GF-D8 (cell line): ENCODE measurements at places on chromosomes 5 and 9.
A peak's percentile ranks its signal among the peaks of the same experiment; 100 is the strongest.

DNA sequence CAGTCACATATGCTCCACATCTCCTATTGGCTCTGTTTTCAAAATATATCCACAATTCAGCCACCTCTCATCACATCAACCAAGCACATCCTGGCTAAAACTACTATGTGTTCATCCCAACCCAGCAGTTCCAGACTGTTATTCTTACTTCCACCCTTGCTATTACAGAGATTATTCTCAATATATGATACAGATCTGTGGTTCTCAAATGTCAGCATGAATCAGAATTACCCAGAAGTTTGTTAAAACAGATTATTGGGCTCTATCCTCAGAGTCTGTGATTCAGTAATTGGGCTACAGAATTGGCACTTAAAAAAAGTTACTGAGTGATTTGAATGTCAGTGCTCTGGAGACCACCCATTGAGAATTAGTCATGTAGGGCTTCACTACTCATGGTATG is 78.8 kb upstream of the IZUMO3 start:
- DNase-seq, result no peak

DNA sequence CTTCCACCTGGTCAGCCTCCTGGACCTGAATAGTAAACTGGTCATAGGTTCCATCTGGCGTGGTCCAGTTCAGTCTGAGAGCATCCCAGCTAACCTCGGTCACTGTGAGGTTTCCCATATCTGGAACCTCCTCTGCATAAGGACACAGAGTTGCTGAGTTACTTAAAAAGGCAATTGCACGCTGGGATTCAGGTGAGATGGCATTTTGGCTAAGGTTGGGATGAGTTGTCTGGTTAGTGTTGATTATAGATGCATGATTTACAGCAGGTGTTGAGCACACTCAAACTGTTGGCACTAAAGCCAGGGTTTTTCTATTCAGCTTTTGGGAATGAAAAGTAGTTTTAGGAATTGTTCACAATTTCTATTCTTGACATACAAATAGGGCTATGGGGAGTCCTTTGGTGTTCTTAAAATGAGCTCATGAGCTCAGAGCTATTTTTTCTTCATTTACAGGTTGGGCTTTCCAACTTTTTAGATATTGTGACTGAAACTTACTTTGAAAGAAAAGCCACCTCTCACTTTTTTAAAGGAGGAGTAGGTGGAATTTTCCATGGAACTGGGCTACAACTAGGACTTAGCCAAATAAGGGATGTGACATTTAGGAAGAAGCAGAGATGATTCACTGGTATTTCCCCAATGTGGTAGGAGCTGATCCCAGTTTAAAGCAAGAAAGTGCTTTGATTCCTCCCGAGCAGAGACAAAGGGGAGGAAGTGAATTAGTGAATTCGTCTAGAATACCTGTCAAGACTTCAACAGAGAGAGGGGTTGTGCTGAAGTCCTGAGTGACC is 54.7 kb downstream of the TNC start:
- no peak for DNase-seq

GRCh38 chr5:15023846-15024245 is 152.3 kb upstream of the ANKH start:
- no peak for DNase-seq

DNA sequence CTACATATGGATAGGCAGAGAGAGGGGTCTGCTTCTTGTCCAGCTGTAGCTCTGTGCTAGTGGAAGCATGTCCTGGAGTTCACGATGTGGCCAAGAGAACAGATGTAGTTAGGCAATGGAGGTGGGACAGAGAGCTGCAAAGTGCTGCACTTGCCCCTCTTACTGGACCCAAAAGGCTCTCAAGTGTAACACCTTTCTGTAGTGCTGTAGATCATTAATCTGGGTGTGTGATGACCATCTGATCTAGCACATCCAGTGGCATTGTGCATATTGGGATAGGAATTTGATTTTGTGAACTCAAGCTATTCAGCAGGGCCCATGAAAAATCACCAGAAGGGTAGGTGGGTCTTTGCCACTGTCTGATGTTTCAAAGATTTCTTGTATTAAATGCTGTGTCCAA is 151.4 kb downstream of the KDM4C start:
- no peak for DNase-seq

- no peak for DNase-seq
These were observed 239.6 kb upstream of the RIOK2 start for GRCh38 chr5:97422678-97423077.

GRCh38 chr5:111975133-111975532 is 218.1 kb upstream of the NREP start:
- no peak for DNase-seq

- DNase-seq, result no peak
These were observed 55.4 kb downstream of the EFNA5 start for GRCh38 chr5:107615299-107615817.

DNA sequence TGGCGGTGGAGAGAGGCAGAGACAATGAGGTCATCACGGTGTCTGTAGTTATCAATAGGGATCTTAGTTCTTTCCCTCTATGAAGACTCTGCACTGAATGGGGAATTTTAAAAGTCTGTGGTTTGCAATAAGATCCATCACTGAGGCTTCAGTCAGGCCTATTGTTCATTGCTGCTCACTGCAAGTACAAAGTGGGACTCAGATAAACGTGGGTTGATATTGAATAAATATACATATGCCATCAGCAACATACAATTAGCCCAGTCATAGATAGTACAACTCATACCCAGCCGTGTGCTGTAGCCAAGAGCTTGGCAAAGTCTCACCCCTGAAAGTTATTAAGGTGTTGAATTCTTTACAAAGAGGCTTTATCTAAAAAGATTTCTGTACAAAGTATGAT is 88.4 kb downstream of the ENC1 start:
- DNase-seq, result no peak

DNA sequence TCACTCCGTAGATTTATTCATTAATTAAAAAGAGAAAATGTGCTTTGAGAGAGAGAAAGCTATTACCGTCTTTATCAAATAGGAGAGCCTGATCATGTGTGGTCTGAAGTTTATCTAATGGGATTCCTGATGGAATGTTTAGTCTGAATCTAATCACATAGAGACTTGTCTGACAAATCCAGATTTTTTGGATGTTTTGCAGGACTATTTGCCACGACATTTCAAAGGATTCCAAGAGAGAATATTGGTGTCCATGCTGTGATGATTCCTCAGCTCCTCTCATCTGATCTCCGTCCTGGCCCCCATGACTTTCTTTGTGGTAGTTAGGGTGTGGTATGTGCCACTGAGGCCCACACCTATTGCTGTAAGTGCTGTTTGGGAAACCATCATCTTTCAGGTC is 20.1 kb upstream of the CDKN2B start:
- DNase-seq, result no peak

DNA sequence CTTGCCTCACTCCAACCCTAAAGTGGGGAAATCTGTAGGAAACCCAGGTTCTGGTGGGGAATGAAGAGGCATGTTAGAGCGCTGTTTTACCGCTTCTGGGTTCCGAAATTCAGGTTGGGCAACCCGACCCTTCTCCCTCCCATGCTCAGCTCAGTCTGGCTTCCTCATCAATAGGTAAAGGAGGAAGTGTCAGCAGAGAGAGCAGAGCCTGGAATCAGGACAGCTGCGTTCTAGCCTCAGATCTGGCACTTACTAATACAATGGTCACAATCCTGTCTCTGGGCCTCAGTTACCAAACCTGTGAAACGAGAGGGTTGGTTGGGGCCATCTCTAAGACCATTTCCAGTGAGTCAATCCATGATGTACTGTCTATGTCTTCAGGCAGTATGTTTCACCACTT is 16.2 kb upstream of the TNIP1 start:
- peak; percentile 53 for DNase-seq

GRCh38 chr9:107492381-107492970 is 2.9 kb upstream of the KLF4 start:
- DNase-seq, result no peak

DNA sequence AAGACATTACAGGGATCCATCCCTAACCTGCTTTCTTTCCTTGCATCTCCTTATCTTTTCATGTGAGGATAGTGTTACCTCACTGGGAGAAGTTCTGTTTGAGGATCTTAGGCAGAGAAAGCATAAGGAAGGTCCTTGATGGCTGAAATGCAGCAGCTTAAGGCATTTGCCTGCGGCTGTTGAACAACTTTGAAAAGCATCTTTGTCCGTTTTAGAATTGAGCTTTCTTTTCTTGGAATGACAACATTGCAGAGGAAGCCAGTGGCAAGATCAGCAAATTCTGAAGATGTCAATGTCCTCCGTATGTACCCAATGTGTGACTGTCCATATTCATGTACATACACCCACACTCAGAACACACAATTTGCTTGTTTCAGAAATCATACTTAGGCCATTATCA is 436.2 kb downstream of the GABRG2 start:
- no peak for DNase-seq

DNA sequence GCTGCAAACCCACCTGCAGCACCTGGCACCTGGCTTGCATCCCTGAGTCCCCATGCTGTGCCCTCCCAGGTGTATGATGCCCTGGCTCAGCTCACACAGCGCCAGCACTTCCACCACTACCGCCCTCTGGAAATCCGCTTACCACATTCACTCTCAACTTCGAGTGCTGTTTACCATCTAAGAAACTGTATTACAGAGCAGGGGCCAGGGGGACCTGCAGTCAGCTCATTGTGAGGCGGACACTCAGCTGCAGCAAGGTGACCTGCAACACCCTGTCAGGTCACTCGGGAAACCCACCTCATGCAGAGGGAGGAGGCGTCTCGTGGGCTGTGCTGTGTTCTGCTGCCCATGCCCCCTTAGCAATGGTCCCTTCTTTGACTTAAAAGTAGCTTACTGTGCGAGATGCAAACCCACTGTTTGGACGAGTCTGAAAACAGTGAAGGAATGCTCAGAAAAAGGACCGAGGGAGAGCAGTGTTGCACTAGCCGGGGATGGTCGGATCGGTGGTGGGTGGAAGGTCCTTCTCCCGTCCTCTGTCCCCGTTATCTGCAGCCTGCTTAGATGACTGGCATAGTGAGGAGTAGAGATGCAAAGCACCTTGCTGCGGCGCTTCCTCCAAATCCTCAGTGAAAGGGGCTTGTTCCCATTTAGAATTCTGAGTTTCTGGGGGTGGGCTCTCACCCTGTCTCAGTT is 55.2 kb upstream of the CTSL start:
- DNase-seq, result no peak

DNA sequence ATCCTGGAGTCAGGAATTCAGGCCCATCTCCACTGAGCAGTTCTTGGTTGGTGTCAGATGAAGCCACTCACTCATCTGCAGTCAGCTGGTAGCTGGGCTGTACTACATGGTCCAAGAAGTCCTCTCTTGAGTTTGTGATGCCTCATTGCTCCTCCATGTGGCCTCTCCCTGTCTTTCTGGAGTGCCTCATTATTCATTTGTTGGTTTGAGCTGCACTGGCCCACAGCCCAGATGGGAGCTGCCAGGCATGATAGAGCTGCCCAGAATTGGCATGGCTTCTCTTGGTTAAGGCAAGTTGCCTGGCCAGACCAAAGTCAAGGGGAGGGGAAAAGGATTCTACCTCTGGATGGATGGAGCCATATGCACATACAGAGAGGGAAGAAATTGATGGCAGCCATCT is 8.0 kb downstream of the PTCD2 start:
- DNase-seq, result no peak

DNA sequence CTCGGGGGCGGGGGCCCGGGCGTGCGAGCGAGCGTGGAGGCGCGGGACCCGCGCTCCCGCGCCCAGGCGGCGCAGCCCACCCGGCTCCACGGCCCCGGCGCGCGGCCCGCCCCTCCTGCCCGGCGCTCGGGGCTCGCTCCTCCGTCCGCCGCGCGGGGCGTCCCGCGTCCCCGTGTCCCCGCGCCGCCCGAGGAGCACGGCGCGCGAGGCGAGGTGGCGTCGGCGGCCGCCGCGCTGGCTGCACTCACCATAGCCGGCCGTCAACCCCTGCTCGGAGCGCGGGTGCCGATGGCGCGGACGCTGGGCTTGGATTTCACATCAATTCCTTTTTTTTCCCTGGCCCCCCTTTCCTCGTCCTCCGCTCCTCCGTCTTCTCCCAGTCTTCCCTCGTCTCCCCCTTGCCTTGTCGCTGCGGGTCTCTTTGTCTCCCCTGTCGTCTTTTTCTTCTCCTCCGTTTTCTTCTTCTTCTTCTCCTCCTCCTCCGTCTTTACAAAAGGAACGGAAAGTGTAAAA is 494 bp downstream of the PTCH1 start:
- no peak for DNase-seq

DNA sequence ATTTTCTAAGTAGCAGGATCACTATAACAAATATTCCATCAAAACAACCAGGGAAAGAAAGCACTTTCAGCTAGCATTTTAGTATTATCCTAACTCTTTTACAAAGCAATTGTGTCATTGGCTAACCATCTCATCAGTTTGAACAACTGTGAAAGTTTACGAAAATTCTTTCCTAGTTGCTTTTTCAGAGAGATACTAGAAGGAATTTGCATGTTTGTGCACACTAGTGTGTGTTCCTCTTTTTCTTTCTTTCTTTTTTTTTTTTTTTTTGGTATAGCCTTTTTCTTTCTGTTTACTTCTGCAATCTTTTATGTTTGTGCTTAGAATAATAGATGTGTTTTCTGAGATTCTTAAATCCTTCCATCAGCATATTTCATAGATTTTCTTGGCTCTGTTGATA is 124.7 kb upstream of the SEMA6A start:
- no peak for DNase-seq

GRCh38 chr9:79431019-79431679 is 140.6 kb upstream of the TLE4 start:
- DNase-seq, result no peak

- no peak for DNase-seq
These were observed 12.6 kb upstream of the EGR1 start for GRCh38 chr5:138452720-138453119.

DNA sequence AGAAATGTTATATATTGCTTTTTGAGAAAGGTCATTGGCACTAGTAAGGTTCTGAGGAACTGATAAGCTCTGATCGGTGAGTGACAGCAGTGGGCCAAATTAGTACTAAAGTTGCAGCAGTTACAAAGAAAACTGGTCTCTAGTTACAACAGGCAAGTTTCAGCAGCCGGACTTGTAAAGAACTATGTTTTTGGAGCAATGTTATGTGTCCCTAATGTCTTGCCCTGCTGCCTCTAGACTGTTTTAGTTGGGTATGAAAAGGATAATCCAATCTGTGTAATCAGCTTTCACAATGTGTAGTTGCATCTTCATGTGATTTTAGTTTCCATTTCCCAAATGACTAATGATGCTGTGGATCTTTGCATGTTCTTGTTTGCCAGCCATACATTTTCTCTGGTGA is 113.5 kb downstream of the CAMK4 start:
- DNase-seq, result no peak

- DNase-seq, result no peak
These were observed 68.7 kb downstream of the PSMB7 start for GRCh38 chr9:124346347-124347163.

GRCh38 chr9:15873573-15874177 is 320.8 kb downstream of the CCDC171 start:
- no peak for DNase-seq
